ENCODE measurements at places on chromosomes 7 and 10. TPM values are rescaled to one million over a fixed set of nuclear protein-coding genes. Genes with fewer than 3 reads are reported as not detected.

The PNLIP gene
- total RNA-seq, result 2.9 TPM

The P4HA1 gene
- total RNA-seq, result 71.0 TPM

GRCh38 chr7:85750454-85750949 is 563.6 kb upstream of the SEMA3D start:
- DNase-seq, result peak; percentile 15

DNA sequence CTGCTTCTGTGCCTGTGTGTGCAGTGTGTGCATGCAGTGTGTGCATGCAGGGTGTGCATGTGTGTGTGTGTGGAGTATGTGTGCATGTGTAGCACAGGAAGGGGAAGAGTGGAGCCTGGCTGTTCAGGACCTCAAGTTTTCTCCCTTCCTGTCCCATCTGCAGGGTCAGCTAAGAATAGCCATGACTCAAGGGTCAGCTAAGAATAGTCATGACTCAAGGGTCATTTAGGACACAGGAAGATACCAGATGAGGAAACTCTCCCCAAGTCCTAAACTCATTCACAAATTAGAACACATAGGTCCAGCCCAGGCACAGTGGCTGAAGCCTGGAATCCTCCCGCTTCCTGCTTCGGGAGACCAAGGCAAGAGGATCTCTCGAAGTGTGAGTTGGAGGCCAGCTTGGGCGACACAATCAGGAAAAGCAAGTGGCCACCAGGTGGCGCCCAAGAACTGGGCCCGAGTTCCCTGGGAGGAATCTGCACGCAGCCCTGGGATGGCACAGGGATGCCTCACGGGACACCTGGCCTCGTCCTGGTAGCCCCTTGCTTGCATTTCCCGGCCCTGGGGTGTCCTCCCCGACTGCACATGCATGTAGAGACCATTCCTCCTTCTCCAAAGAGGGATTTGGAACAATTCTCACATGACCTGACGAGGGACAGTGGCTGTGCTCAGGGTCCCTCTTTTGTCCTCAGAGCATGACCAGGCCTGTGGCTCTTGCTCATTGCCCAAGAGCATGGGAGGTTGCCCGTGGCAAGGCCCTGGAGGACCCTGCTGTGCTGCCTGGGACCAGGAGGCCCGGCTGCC is 21.4 kb upstream of the VOPP1 start:
- DNase-seq, result peak; percentile 25

GRCh38 chr7:18013936-18014335 is 13.7 kb downstream of the PRPS1L1 start:
- no peak for DNase-seq

- no peak for DNase-seq
These were observed 157.8 kb downstream of the DNAJB6 start for GRCh38 chr7:157494506-157495176.
